Erythroblast (primary cell): ENCODE measurements at places on chromosomes 1 and 21.

GRCh38 chr1:113453771-113454083, 63.4 kb downstream of the MAGI3 start:
- DNase-seq, result no peak

DNA sequence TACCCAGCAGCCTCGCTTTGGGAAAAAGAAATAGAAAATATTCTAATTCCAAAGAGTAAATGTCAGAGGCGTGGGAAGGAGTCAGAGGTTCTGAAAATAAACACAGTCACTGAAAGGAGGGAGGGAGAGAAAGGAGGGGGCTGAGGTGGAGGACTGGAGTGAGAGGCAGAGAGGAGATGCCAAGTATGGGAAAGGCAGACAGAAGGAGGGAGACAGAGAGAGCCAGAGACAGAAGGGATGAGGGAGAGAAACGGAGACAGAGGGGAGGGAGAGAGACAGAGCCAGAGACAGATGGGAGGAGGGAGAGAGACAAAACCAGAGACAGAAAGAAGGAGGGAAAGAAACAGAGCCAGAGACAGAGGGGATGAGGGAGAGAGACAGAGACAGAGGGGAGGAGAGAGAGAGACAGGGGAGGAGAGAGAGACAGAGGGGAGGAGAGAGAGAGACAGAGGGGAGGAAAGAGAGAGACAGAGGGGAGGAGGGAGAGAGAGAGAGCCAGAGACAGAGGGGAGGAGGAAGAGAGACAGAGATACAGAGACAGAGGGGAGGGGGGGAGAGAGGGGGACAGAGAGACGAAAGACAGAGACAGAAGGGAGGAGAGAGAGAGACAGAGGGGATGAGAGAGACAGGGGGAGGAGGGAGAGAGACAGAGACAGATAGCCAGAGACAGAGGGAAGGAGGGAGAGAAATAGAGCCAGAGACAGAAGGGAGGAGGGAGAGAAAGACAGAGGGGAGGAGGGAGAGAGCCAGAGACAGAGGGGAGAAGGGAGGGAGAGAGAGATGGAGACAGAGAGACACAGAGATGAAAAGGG, 525.5 kb downstream of the MATN1 start:
- no peak for DNase-seq

DNA sequence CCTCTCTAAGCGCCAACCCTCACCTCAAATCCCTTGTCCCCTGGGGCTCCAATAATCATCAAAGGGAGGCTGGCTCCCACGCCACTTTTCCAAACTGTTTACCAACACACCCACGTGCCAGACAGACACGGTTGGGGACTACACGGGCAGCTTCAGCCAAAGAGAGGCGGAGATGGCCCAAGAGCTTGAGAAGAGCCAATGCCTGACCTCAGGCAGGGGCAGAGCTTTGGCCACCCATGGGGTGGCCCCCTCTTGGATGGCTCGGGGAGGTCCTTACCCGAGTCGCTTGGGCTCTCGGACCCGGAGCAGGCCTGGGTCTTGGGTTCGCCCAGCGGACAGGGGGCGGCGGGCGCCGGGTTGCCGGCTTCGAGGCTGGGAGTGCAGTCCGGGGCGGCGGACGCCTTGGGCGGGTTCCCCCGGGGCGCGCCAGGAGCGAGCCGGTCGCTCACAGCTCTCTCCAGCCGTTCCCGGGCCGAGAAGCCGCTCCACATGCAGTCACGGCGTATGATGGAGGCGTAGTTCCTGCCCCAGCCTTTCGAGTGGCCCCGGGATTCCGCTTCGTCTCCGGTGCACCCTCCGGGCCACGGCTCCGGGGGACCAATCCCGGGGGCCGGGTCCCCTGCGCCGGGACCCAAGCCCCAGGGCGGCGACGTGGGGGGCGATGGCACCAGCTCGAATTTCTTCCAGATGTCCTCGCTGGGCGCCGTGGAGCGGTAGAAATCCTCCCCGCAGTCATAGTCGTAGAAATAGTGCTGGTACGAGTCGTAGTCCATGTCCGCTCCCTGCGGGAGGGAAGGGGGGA, 854 bp downstream of the MYCL start:
- no peak for DNase-seq

GRCh38 chr1:103529746-103530145, 4.2 kb downstream of the RNPC3 start:
- peak; percentile 52 for DNase-seq

GRCh38 chr1:168801032-168801745, 72.2 kb upstream of the DPT start:
- DNase-seq, result no peak

DNA sequence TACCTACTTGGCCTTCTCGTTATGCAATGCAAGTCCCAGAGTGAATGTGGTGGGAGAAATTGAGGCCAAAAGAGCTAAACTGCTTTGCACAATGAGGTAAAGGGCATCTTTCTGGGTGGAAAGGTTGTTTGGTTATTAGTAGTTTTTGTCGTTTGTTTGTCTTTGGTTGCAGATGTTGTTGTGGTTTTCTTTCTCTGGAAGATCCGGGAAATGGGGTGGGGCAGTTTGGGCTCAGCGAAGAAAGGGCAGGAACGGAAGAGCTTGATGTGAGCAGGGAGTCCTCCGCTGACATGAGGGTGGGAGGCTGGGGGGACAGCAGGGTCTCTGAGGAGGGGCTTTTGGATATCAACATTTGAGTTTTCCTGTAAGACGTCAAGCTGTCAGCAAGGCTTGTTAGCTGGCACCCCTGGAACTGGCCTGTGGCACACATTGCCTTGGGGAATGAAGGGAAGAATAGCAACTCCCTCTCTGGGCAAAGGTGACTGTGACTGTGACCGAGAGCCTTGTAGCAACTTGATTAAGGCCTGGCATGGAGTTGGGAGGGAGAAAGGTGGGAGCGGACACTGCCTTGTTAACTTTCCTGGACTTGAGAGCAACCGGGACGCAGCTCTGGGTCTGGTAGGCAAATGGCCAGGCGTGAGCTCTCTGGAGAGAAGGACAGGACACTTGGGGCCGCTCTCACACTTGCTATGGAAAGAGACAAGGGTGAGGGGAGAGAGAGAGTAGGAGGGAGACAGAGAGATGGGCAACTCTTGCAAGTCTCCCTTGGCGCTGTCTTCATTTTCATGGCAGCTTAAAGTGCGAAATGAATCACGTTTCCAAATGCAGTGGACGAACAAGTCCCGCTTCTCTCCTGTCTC, 15.4 kb upstream of the OPRD1 start:
- DNase-seq, result no peak

GRCh38 chr1:217484871-217485270, 146.0 kb downstream of the GPATCH2 start:
- no peak for DNase-seq

DNA sequence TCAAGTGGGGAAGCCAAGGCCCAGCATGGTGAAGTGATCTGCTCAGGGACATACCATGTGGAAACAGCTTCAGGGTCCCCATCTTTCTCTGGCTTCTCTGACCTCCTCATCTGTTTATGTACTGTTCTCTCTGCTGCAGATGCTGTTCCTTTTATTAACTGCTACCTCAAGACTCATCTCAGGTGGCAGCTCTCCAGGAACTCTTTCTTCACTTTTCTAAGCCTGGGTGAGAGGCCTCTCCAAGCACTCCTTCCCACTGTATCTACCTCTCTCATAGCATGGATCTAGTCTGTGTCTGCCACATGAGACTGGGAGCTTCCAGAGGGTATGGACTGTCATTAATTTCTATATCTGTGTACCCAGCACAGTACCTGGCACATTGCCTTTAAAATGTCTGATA, 73.4 kb upstream of the PPM1J start:
- no peak for DNase-seq

- no peak for DNase-seq
These were observed 1.4 kb downstream of the DVL1 start for GRCh38 chr1:1347663-1348419.

- DNase-seq, result peak; percentile 22
These were observed 7.8 kb downstream of the ITLN1 start for GRCh38 chr1:160877221-160877620.

DNA sequence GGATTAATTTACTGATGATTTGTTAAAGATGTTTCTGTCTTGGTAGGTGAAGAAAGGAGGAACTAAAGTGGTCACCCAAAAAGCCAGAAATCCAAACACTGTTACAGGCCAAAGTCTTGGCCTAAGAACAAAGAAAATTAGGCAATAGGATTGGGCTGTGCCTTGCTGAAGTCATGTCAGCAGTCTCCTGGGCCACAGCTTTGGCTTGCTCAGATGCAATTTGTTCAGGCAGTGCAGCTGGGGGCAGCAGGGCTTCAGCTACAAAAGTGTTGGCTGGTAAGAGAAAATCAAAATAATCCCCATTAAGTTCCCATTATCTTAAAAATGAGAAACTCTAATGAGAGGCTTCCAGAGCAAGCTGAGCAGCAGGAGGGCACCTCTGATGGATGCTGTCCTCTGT, 14.0 kb upstream of the RAP1A start:
- DNase-seq, result no peak

- no peak for DNase-seq
These were observed 20.6 kb downstream of the NDUFS5 start for GRCh38 chr1:39046613-39047210.

GRCh38 chr1:207072233-207072632, 16.4 kb upstream of the C4BPB start:
- no peak for DNase-seq
